Substantia nigra (tissue), 51 donors: ENCODE measurements at places on chromosomes 5 and 9.

- DNase-seq = no peak
Measured at GRCh38 chr9:82209797-82210470, 221.4 kb downstream of the SPATA31D1 start.

GRCh38 chr9:21801683-21802417, 586 bp upstream of the MTAP start:
- peak; percentile 38 for DNase-seq

DNA sequence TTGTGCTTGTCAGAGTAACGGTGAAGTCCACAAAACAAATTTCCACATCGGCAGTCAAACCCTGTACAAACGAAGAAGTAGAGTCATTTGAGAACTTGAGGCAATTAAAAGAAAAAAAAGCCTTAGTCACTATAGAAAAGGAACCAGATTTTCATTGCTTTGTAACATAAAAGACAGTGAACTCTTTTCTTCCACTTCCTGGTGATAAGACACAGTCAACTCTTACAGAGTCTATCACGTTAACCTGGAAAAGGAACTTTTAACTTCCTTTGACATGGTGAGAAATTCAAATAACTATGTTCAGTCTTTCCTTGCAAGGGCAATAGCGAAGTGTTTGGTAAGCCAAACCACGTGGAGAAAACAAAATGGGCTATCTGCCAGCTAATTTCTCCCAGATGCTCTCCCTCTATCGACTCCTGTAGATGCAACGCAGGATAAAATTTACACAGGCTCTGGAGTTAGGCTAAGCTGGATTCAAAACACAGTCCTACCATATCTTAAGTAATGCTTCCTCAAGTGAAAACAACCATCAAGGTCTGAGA, 8.9 kb downstream of the ZFAND5 start:
- no peak for DNase-seq

DNA sequence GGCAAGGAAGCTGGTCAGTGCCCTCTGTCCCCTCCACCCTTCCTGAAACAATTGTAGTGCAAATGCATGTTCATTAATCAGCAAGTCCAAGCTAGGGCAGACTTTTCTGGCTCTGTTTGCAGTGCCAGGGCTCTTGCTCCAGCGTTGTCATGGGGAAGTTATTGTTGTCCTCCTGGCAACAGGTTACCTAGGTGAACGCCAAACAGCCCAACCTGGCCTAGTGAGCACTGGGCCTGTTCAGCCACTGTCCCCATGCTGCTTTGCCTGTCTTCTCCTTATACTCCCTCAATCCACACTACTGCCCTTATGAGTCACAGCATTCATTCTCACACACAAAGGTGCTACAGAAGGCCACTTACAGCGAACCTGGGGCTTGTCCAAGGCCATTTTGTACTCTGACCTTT, 34.5 kb upstream of the GLIS3 start:
- DNase-seq = peak; percentile 39

GRCh38 chr5:158754018-158754514, 345.6 kb downstream of the EBF1 start:
- no peak for DNase-seq

DNA sequence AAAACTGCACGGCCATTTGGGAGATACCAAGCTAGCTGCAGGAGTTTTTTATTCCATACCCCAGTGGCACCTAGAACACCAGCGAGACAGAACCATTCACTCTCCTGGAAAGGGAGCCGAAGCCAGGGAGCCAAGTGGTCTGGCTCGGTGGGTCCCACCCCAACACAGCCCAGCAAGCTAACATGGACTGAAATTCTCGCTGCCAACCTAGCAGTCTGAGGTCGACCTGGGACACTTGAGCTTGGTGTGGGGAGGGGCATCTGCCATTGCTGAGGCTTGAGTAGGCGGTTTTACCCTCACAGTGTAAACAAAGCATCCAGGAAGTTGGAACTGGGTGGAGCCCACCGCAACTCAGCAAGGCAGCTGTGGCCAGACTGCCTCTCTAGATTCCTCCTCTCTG, 108.9 kb upstream of the CHD1 start:
- no peak for DNase-seq

- DNase-seq = no peak
Measured at GRCh38 chr5:159481751-159482150, 151.5 kb upstream of the IL12B start.

GRCh38 chr9:90021216-90021906, 416.5 kb downstream of the GADD45G start:
- no peak for DNase-seq

DNA sequence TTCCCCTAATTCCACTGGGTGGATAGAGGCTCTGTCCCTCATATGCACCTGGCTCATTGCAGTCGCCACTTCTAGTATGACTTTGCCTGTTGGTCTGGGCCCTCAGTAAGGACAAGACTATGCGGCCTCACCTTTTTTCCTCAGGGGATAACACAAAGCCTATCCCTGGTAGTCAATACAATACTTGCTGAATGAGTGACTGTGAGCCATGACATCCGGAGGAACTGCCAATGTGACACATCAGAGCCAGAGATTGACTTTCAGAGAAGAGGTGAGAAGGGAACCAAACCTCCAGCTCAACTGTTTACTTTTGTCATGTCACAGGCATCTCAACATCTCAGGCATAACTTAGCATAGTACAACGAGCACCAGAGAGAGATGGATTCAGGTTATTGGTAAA, 371.3 kb downstream of the DMRT2 start:
- no peak for DNase-seq

- DNase-seq = no peak
Measured at GRCh38 chr5:151254556-151254955, 1.6 kb downstream of the GM2A start.

GRCh38 chr5:116543501-116543900, 31.1 kb downstream of the SEMA6A start:
- no peak for DNase-seq

GRCh38 chr9:68706363-68707201, 1.5 kb downstream of the PIP5K1B start:
- no peak for DNase-seq

- DNase-seq = no peak
Measured at GRCh38 chr5:148839960-148840359, 13.5 kb downstream of the ADRB2 start.

GRCh38 chr9:111096051-111096450, 57.8 kb upstream of the LPAR1 start:
- DNase-seq = no peak

- no peak for DNase-seq
Measured at GRCh38 chr5:10556289-10556807, 7.5 kb upstream of the ANKRD33B start.

DNA sequence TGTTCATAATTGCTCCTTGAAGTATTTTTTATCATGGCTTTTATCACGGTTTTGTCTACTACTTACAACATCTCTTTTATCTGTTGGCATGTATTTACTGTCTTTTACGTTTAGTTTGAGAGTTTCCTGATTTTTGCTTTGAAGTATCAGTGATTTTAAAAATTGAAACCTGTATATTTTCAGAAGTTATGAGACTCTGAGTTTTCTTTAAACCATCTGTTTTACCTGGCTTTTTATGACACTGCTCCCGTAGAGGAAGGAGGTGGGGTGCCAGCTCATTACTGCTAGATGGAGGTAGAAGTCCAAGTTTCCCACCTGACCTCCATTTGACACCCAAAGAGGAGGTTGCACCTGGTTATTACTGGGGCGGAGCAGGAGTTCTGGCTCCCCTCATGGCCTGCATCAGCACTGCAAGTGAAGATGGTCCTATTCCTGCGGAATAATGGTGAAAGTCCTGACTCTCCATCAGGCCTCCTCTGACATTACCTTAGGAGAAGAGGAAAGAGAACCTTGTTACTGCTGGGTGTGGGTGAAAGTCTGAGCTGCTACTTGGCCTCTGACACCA, 10.0 kb upstream of the ZNF131 start:
- no peak for DNase-seq

DNA sequence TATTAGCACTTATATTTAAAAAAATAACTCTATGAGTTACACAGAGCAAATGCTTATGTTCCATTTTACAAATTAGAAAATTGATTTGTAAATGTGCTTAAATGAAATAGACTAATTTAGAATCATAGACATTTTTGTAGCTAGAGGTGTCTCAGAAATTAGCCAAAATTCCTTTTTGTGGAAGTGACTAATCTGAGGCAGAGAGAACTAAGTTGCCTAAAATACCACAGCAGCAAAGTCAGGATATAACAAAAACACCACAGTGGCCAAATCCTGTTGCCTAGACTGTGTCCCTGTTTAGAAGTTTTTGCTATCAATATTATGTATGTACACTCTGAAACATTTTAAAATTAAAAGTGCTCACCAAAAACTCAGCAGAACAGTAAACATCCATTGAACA, 18.7 kb downstream of the ADAMTSL1 start:
- no peak for DNase-seq

GRCh38 chr9:36165826-36166167, 3.4 kb upstream of the CCIN start:
- DNase-seq = no peak

- no peak for DNase-seq
Measured at GRCh38 chr5:98774192-98775033, 950 bp downstream of the RGMB start.

DNA sequence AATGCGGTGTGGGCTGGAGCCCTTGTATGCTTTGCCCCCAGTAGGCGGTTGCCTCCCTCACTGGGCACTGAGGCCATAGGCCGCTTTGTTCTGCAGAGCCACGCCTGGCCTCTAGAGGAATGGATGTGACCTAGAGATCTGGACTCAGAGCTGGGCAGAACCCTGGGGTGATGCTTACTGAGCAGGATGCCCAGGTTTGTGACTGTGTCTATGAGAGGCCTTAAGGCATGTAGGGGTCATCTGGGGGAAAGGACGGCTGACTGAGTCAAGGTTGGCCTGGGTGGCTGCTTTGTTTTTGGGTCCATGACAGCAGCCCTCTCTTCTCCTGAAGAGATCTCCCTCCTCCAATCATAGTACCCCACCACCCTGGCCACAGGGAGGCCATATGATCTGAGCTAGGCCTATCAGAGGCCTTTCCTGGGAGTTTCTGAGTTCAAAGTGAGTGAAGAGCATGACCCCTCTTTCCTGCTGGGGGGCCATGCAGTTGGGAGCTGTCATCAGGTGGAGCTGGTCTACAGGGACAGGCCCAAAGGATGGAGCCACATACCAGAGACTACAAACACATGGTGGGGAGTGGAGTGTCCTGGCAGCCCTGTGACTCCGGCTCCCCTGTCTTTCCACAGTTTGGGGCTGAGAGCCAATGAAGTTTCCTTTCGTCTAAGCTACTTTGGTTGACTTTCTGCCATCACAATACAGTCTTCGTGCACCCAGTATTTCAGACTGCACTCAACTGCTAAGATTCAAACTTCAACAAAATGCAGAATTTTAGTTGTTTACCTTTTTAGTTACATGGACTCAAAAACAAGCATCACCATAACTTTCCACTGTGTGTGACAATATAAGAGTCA, 165.4 kb downstream of the AUH start:
- no peak for DNase-seq

DNA sequence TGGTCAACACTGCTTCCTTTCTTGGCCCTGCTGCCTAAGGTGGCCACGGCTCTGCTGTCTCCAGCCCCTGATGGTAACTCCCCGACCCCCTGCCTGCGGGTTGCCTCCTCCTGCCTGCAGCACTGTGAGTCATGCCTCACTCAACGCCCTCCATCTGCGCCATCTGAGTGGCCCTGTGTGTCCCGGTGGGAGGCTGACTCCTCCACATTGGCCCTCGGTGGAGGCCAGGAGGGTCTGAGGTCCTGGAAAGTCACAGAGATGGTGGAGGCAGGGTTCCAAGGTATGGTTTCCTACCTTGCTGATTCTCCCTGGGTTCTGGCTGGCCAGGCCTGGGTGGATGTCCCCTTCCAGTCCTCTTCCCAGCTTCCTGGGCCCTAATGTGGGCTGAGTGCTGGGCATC, 64.5 kb upstream of the ADAMTS2 start:
- DNase-seq = no peak

DNA sequence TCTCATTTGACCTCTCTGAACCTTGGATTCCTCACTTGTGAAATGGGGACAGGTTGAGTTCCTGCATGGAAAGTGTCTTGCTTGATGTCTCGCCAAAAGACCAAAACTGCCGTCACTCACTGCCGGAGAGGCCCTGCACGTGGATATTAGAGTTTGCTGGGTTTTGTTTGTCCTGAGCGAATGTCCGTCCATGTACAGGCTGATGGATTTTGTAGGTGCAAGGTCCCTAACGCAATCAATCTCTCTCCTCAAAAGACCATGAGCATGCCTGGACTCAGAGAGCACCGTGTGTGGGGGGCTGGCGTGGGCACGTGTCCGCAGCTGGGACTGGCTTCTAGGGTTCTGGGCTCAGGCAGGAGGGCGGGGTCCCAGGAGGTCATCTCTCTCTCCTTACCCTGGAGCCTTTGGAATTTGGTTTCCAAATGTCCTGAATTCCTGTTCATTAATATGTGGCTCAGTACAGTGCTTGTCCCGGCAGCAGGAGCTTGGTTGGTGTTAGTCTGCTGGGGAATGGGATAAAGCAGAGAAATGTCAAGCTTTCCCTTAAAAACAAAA, 146.0 kb upstream of the IER5L start:
- no peak for DNase-seq

DNA sequence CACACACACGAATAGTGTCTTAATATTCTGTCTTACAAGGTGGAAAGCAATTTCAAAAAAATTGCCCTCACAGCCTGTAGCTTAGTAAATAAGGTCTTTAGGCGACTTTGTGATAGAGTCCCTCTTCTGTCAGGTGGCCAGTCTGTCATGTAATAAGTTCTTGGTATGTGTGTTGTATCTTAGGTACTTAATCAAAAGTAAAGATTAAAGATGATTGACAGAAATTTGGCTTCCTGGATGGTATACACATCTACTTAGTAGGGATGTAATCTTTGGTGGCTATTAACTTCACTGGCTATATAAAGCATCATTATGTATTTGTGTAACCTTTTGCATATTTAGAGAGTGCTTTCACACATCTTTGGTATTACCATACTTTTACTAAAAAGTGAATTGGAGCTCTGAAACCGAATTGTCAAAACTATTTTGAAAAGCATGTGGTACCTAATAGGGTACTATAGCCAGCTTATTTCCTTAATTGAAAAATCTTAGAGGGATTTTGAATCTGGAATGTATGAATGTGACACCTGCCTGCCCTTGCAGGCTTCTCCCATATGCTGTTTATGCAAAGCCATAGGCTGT, 3.4 kb downstream of the G3BP1 start:
- DNase-seq = no peak

- no peak for DNase-seq
Measured at GRCh38 chr5:10662083-10662482, 98.2 kb downstream of the ANKRD33B start.

- no peak for DNase-seq
Measured at GRCh38 chr5:150241298-150242160, 48.0 kb downstream of the CAMK2A start.

GRCh38 chr5:116575326-116576052, 866 bp upstream of the SEMA6A start:
- DNase-seq = no peak

- DNase-seq = no peak
Measured at GRCh38 chr5:102611312-102611711, 112.5 kb upstream of the SLCO6A1 start.

DNA sequence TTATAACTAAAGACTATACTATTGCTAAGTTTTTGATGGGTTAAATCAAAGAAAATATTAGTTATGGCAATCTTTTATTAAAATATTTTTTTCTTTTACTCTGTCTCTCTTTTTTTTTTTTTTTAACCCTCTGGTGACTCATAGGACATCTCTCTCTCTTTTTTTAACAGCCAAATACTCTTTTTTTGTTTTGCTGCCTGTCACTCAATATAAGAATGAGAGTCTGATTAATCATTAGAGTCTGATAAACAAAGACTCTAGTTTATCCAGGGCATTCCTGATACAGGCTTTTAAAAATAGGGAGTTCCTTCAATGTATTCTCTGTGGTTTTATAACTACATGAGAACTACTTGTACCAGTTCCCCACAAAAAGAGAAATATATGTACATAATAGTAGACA, 77.3 kb downstream of the SLC38A9 start:
- no peak for DNase-seq

GRCh38 chr9:94779693-94780290, 53.3 kb downstream of the AOPEP start:
- DNase-seq = no peak
